ENCODE measurements at places on chromosomes 6 and 20.

GRCh38 chr20:46400828-46401477 is 5.5 kb downstream of the ELMO2 start:
- peak; percentile 16 for DNase-seq

- no peak for DNase-seq
Observed at GRCh38 chr6:136923954-136924673, 2.0 kb downstream of the SLC35D3 start.

GRCh38 chr6:45512717-45513116 is 135.0 kb upstream of the SUPT3H start:
- no peak for DNase-seq

- DNase-seq: no peak
Observed at GRCh38 chr6:52983159-52983848, 11.8 kb downstream of the GSTA4 start.

GRCh38 chr6:101117393-101118135 is 236.4 kb upstream of the ASCC3 start:
- no peak for DNase-seq

GRCh38 chr6:168726312-168726856 is 285.4 kb downstream of the SMOC2 start:
- no peak for DNase-seq

DNA sequence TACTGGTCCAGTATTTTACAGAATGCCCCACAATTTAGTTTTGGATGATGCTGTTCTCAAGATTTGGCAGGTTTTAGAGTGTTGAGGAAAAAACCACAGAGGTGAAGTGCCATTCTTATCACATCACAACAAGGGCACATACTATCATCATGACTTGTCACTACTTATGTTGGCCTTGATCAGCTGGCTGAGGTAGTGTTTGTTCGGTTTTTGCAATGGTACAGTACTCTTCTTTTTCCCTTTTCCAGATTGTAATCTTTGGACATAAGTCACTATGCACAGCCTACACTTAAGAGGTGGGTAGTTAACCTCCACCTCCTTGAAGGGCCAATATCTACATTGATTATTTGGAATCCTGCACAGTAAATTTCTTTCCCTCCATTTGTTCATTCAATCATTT is 8.8 kb downstream of the TENT5A start:
- DNase-seq: no peak

- no peak for DNase-seq
Observed at GRCh38 chr6:56995347-56995902, 40.5 kb downstream of the BEND6 start.

GRCh38 chr20:39268981-39269461 is 306.9 kb downstream of the DHX35 start:
- no peak for DNase-seq

DNA sequence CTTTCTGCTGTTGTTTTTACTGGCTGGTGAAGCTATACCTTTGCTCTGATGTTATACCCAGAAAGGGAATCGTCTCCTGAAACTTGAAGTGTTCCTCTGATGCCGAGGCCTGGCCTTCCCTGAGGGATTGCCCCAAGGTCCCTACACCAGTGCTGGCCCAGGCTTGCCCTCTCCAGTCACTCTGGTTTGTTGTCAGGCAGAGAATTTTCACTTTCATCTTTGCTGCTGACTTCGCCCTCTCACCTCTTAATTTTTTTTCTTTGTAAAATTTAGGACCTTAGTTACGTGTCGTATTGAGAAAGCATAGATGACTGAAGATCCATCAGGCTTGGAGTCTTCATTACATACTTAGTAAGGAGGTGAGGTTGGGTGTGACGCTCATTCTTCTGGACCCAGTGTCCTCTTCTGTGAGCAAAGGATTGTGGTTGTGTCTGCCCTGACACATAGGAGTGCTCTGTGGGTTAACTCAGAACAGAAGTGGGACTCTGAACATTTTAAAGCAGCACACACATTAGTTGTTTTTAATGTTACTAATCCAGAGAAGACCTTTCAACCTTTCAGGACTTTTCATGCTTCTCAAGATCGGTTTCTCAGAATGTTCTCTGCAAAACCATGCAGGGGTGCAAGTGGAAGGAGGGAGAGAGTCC is 45.4 kb downstream of the TULP4 start:
- no peak for DNase-seq

DNA sequence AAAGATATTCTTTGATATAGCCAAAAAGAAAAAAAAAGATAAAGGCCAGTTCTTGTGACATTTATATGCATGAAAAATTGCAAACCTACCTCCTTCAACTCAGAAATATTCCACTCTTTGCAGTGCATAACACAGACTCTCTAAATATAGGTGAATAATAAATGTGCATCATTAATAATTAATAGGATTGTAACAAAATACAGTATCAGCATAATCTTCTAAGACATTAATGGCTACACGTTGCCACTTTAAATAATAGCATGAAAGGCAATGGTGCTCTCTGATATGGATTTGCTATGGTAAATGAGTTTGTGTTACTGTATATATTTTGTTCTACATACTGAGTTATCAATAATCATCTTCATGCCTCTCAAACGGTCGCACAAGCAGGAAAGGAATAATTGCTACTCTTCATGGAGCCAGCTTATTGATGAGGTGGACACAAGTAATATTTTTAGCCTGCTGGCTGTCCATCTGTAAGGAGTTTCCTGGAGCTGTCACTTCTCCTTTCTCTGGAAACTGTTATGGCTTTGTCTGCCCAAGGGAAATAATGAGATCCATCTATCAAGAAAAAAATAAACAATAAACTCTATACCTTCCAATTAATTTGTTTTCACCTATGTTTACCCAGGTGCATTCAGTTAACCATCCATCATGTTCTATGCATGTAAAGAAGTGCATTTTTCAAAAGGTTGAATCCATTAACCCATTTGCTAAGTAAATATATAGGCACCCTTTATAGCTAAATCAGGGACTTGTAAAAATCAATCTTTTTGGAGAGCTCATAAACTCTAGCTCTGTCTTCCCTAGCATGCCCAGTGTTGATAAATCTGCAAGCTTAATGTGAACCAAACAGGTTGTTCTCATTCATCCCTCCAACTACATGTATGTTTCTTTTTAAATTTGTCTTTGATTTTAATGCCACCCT is 253.0 kb downstream of the NKAIN2 start:
- DNase-seq: no peak

DNA sequence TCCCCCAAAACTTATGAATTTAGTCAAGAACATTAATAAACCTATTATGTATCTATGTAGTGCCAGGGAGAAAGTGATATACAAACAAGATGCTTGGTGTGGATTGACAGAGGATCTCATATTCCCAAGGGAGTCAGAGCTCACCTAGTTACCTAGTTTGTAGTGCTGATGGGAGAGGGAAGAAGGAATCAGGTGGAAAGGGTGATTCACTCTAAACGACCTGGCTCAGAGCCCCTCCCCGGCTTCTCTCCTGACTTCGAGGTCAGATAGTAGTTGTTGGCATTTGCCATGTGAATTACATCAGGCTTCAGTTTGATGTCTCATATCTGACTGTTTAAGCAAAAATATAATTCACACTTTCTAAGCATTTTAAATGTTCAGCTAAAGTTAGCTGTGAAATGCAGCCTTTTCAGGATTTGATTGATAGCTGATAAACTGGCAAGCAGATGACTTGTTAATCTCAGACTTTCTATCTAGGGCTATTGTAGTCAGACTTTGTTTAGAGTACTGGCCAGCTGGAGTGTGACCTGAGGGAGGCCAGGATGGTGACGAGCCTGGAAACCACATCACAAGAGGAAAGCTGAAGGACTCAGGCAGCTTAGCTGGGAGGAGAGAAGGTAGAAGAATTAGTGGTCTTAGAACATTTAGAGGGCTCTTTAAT is 123.7 kb downstream of the AKAP7 start:
- no peak for DNase-seq

GRCh38 chr6:48933136-48933535 is 529.9 kb downstream of the MMUT start:
- DNase-seq: no peak

DNA sequence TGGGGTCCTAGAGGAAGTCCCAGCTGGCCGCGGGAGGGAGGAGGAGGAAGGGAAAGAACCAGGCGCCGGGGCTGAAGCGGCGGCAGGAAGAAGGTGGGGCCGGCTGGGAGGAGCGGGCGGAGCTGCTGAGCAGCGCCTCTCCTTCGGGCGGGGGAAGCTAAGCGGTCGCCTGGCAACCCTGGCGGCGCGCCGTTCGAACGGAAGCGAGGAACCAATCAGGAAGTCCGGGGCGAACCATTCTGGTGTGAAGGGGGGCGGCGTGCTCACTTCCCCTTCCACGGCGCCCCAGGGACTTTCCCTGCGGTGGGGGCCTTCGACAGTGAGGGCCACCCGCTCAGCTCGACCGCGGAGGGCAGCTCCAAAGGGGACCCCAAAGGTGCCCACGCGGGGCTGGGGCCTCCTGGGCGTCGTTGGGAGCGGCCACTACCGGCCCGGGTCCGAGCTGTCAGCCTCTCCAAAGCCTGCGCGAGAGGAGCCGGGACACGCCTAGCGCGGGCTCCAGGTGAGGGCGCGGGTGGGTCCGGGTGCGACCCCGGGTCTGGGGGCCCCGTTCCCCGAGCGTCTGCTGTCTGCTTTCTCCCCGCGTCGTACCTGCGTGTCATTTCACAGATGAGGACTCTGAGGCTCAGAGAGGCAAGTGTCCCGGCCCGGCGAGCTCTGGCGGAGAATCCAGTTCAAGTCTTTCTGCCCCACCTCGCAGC is at the start of gene FAM110A:
TSS of gene FAM110A (plus strand) at position 266 of the 701 bp plus-strand sequence. CDS start 11,090 bp downstream, outside the sequence.
- DNase-seq: peak; percentile 94

DNA sequence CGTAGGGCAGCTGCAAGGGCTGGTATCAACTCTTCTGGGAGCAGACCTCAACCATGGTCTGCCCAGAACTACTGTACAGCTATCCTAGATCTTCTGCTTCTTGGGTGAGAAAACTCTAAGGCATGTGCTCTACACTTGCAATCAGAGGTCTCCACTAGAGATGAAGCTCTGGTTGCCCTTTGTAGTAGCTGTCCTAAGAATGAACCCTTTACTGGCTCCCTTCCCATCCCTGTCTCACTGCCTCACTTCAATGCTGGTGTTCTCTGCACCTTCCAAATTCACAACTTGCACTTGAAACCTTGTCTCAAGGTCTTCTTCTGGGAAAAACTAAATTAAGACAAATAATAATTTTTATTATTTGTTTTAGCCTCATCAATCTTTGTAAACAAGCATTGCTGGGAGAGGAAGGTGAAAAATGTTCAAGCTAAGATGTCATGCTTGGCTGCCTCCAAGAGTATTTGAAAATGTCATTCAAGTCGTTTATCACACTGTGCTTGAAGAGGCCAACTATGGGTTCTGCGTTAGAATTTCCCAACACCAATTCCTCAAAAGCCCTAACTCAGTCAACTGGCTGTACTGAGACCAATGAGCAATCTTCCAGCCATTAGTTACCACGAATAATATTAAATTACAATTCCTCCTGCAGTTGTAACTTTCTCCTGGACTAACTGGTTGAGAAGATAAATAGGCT is 255.7 kb upstream of the PRND start:
- DNase-seq: no peak

DNA sequence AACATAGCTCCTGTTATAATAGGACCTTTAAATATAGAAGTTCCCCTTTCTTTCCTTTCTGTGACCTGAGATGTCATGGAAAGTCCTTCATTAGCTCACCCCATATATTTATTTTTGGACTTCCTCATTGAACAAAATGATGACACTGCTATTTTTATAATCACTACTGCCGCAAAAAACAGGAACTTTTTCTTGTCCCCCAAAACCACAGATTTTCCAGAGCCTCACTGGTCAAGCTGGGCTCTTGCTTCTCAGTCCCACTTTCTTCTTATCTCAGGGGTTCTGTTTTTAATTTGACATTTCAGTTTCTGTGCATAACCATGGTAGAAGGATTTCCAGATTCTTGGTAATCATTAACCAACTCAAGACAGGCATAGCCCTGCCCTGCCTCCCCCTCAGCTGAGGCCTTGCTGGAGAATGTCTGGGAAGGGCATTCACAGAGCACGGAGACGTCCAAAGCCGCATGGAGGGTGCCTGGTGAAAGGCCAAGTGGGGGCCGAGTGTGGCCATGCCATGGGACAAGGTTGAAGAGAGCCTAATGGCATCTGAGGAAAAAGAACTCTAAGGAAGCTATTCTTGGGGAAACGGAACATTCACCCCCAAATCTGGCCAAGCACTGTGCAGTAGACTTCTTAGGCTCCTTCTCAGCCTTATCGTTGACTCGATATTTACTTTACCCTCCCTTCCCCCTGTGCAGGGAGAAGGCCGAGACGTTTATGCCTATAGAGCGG is 73.7 kb downstream of the EDN1 start:
- no peak for DNase-seq

- no peak for DNase-seq
Observed at GRCh38 chr20:16530201-16530681, 43.0 kb downstream of the KIF16B start.

DNA sequence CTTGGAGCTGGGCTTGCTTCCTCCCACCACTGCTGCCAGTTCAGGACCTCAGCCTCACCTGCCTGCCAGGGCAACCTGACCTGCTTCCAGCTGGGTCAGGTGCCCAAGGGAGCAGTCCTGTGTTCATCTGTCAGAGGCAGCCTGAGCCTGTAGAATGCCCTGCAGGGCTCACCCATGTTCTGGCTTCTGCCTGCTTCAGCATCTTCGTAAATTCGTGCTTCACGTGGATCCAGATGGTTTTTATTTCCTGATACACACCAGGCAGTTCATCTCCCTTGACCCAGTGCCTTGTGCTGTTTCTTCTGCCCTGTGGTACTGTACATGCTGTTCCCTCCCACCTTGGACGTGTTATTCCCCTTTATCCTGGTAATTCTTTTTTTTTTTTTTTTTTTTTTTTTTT is 50.2 kb downstream of the ARID1B start:
- no peak for DNase-seq

GRCh38 chr20:40341561-40341960 is 347.5 kb downstream of the MAFB start:
- DNase-seq: no peak

- no peak for DNase-seq
Observed at GRCh38 chr6:18241208-18242038, 22.9 kb downstream of the DEK start.

DNA sequence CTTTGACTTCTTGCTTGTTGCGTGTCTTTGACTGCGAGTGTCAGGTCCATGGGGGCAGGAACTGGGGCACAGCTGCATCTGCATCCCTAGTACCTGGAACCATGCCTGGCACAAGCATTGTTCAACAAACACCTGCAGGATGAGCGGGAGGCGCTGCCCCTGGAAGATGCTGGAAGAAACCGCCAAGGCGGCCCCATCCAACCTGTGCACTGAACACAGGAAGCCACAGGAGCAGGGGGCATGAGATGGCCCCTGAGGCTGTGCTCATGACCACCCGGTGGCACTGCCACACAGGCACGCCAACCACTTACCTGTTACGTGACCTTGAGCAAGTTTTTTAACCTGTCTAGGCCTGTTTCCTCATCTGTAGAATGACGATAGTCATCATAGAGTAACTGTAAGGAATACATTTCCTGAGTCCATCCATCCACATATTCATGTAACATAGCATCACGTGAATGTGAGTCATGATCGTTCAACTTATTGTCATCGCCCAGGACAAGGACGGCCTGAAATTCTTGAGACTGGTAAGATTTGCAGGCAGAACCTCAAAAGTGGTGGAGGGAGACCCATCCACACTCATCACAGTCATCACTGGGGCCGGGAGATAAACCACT is 374.2 kb downstream of the PREX1 start:
- no peak for DNase-seq

DNA sequence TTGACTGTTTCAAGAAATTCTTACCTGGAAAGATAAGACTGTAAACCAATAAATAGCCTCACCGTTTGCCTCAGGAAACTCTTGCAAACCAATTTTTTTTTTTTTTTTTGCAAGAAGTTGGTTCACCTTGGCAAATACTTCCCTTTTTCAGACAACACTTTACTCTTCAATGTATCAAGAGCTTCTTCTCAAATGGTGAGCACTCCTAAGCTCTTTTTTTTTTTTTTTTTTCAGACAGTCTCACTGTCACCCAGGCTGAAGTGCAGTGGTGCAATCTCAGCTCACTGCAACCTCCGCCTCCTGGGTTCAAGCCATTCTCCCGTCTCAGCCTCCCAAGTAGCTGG is 22.7 kb upstream of the SNTA1 start:
- no peak for DNase-seq
